ENCODE measurements at places on chromosomes 16 and 17.

DNA sequence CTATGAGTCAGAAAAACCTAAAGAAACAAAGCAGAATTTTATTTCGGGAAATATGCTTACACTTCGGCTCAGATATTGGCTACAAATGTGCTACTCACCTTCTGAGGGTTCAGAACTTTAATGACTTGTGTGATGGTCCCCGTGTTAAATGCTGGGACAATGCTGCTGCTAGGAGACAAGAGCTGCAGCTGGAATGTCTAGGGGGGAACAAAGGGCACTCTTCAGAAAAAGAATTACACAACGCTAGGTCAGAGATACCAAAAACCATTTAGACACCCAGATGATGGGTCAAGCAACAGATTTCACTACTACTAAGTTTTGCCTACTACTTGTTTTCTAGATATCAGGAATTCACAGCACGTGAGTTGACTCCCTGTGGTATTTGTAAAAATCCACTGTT is 10.0 kb upstream of the PHLPP2 start:
- DNase-seq, result no peak

GRCh38 chr17:62219221-62219899 is 154.3 kb upstream of the MED13 start:
- no peak for DNase-seq

- DNase-seq, result no peak
Observed at GRCh38 chr16:76207270-76207669, 69.9 kb upstream of the CNTNAP4 start.

DNA sequence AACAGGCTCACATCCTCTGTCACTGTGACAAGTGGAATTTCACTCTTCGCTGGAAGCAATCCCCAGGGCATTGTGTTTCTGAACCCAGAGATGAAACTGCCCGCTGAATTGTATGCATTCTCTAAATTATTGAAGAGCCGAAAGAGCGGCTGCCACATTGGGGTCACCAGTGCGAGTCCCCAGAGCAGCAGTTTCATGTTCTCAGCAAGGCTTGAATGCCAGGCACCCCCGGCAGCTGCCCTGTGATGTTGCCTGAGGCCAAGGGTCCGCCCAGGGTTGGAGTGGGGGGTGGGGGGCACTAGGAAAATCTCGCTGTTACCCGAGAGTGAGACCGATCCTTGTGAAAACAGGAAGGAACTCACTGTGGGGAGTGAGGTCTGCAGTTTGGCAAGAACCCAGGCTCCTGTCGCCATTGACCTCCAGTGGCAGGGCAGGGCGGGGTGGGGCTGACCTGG is 20.7 kb upstream of the BCAR1 start:
- DNase-seq, result no peak

- no peak for DNase-seq
Observed at GRCh38 chr17:44402564-44403172, 13.2 kb upstream of the ITGA2B start.

GRCh38 chr17:77454242-77455095 is 313.7 kb downstream of the SEC14L1 start:
- DNase-seq, result no peak
